ENCODE measurements at places on chromosomes 7 and 10.

- DNase-seq, result no peak
These were observed 208.8 kb upstream of the HPS1 start for GRCh38 chr10:98655492-98655891.

- no peak for DNase-seq
These were observed 10.0 kb upstream of the IFIT5 start for GRCh38 chr10:89404104-89405047.

DNA sequence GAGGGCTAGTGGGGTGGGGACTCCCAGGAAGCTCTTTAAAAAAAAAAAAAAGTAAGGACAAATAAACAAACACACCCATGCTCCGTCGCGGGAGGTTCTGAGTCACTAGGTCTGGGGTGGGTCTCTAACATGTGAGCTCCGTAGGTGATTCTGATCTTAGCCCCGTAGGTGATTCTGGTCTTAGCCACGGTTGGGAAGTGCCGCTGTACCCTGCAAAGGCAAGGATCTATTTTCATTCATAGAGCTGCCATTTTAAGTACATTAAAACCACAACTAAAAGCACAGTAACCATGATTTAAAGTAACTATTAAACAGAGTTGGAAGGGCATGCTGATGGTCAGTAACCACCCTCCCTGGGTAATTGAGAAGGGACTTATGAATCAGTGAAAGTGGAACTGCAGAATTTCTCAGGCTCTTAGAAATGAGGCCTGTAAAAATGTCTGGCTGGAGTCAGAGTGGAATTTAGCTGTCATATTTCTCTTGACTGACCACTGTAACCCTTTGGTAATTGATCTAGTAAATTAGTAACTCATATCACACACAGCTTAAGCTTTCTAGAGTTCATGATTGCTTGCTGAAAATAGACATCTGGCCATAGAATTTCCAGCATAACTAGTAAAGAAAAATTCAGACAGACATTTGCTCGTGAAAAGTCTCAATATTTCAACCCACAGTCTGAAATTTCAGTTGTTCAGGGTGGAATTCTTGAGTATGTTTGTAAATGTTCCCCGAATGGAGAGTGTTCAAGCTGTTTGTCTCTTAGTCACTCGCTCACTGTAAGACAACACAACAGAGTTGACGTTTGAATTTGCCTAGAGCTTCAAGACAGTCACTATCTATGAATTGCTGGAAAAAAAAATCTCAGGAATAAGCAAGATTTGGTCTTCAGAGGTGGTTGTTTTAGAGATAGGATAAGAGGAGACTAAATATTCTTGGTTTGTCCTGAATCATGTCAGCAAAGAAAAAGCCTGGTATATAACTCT lies 34.2 kb upstream of the TCF7L2 start:
- no peak for DNase-seq

GRCh38 chr7:157908006-157908782 lies 571.4 kb downstream of the DNAJB6 start:
- no peak for DNase-seq

- no peak for DNase-seq
These were observed 131.9 kb downstream of the SRPK2 start for GRCh38 chr7:105256761-105257231.

GRCh38 chr10:54869022-54869421 lies 68.0 kb upstream of the PCDH15 start:
- no peak for DNase-seq

DNA sequence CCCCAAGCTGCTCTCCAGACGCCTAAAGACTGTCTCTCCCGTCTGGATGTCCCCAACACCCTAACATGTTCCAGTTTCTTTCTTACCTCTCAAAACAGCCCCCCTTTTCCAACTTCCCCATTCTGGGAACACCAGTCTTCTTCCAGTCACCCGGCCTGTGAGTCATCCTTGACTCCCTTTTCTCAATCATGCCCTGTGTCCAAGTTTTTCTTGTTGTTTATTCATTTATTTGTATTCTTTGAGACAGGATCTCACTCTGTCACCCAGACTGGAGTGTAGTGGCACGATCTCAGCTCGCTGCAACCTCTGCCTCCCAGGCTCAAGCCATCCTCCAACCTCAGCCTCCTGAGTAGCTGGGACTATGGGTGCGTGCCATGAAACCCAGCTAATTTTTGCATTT lies 15.6 kb downstream of the SNX10 start:
- no peak for DNase-seq

- no peak for DNase-seq
These were observed 179.3 kb upstream of the NEBL start for GRCh38 chr10:21076381-21076780.

DNA sequence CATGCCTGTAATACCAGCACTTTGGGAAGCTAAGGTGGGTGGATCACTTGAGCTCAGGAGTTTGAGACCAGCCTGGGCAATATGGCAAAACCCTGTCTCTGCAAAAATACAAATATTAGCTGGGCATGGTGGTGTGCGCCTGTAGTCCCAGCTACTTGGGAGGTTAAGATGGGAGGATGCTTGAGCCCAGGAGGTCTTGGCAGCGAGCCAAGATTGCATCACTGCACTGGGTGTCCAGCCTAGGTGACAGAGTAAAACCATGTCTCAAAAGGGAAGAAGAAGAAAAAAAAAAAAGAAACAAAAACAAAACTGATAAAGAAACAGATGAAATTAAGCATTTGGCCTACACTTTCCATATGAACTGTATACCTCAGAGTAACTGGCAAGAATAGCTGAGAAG lies 319.2 kb downstream of the PARD3 start:
- DNase-seq, result no peak

- DNase-seq, result no peak
These were observed 34.0 kb upstream of the DNMBP start for GRCh38 chr10:100043796-100044195.

DNA sequence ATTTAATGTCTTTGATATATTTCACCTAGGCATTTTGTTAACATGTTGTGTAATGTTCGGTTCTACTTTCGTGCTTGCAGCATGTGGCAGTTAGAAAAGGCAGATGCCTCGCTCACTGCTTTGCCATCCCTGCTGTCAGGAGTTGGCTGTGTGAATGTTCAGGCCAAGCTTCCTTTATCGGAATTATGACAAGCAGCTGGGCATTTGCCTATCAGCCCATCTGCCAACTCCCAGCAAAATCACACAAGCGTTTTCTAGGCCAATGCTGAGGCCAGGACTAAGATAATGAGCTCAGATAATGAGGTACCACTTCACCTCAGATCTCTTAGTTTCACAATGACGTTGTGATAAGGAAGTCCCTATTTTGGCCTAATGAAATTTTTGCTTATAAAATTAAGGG lies 212.7 kb upstream of the FAM3C start:
- peak; percentile 84 for DNase-seq

DNA sequence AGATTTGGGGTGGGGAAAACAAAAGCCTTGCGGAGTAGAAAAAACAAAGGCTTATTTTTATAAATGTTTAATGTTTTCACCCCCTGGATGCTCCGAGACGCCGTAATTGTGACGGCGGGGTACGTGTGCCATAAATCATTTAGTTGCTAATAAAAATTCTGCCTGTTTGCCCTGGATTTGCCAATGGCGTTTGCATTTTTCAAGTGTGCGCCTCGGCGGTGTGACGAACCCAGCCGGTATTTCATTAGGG lies 2.5 kb upstream of the TNRC18 start:
- no peak for DNase-seq

DNA sequence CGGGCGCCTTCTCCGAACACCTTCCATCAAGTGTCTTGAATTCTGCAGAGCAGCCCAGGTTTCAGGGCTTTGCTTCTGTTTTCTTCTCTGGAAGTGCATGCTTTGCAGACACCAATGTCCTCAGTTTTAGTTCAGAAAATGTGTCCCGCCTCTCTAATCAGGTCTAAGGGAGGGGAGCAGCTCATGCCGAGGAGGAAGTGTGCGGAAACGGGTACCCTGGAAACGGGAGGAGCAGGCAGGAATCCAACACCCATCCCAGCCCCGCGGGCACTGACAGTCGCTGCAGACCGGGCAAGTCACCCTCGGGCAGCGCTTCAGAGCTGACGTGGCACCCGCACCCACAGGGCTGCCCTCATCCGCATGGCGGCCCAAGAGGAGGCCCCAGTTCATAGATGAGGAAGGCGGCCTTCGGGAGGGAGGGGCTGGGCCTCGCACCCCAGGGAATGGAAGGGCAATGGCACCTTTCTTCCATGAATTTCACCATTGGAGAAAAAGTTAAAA lies 338.7 kb downstream of the DNAJB6 start:
- no peak for DNase-seq

DNA sequence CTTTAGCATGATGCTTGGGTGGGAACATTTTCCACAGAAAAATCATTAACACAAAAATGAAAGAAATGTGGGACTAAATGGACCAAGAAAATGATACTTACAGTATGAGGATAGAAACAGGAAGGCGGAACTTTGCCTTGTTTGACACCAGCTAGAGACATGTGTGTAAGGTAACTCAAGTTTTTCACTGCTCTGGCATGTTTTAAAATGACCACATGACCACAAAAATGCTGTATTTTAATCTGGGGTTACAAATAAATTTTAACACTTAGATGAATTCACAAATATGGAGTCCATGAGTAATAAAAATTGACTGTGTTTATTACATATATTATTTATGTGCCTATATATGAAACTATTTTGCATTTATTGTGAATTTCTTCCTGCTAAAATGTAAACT lies 100.9 kb upstream of the PHYHIPL start:
- DNase-seq, result no peak

- no peak for DNase-seq
These were observed 66.7 kb downstream of the UBE3C start for GRCh38 chr7:157205438-157205837.

DNA sequence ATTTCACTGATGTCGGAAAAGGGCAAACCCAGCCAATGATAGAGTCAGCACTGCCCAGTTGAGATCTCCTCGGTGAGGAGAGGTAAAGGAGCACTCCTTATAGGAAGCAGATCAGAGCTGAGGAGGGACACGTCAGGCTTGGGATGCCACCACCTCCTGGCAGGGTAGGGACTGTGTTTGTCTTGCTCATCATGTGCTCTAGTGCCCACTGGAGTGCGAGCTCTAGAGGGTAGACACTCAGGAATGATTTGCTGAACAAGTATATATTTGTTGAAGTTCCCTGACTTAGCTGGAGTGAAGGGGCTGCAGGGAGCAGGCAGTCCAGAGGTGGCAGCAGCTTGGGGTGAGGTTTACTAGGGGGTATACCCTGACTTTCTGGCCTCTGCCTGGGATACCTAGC lies 146.5 kb downstream of the NOC3L start:
- no peak for DNase-seq

DNA sequence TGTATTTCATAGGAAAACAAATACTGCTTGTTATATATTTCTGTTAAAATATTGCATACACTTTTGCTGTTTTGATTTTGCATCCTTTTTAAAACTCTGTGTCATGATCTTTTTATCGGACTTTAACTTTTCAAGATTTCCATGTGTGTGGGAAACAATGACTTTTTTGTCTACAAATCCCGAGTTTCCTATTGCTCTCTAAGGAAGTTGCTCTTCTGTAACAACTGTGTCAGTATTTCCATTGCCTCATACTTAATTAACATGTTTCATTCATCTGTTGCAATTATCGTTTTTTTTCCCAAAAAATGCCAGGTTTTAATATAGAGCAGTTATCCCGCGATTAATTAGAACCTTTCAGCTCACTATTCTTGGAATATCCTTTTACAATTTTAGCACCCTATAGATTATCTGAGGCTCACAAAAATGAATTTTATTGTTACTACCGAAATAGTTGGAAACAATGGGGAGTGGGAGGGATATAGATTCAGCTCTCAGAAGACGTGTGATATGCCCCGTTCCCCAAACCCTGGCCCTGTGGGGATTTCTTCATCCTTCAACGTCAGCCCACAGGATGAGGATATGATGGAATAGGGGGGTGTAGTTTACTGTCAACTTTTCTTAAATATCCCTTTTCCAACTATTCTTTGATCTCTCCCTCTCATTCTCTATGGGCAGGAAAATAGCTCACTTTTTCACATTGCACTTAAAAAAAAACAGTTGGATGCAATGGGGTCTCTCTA lies 297.6 kb upstream of the IGFBP3 start:
- DNase-seq, result no peak

DNA sequence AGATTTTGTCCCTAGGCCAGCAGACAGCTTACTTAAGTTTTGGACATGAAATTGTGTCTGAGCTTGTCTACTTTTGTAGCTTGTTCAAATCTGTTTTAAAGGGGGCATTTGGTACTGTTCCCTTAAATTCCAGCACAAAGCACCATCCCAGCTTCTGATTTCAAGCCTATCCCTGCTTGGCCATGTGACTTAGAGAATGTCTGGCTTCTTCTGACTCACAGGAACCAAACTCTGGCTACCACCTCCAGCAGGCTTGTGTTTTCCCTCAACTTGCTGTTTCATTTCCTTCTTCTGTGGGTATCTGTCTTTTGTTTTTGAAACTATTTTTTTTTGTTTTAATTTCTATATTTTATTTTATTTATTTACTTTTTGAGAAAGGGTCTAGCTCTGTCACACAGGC lies 97.9 kb upstream of the FZD8 start:
- DNase-seq, result no peak

DNA sequence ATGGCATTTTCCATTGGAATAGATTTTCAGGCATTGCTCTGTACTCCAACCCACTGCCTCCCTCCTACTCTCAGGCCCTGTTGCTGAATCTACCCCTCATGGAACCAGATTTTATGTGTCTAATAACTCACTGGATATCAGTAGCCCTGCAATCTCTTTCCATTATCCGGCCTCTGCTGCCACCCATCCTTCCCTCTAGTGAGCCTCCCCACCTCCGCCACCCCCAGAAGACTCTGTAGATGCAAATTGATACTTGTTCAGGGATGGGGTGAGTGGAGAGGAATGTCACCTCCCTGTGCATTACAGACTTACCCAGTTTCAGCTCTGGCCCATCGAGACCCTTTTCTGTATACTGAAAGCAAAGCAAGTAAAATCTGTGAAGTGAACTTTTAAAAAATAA lies 52.3 kb upstream of the PHYHIPL start:
- DNase-seq, result no peak

- DNase-seq, result peak; percentile 67
These were observed 167.8 kb upstream of the AUTS2 start for GRCh38 chr7:69430384-69431021.

DNA sequence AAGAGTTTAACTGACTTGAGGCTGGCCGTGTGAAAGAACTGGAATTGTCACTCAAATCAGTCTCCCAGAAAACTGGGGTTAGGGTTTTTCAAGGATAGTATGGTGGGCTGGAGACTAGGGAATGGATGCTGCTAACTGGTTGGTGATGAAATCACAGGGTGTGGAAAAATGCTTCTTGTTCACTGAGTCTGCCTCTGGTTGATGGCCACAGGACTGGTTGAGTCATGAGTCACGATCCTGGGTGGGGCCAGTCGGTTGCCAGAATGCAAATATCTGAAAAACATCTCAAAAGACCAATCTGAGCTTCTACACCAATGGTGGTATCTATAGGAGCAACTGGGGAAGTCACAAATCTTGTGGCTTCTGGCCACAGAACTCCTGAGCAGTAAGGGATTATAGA lies 16.3 kb upstream of the BAMBI start:
- DNase-seq, result no peak

Measured in NCI-H1694 (cell line).